Cardiac septum (tissue), 1 donor: ENCODE measurements at places on chromosomes 11 and 22.

GRCh38 chr11:74278721-74279161 is 32.7 kb downstream of the P4HA3 start:
- no peak for DNase-seq

DNA sequence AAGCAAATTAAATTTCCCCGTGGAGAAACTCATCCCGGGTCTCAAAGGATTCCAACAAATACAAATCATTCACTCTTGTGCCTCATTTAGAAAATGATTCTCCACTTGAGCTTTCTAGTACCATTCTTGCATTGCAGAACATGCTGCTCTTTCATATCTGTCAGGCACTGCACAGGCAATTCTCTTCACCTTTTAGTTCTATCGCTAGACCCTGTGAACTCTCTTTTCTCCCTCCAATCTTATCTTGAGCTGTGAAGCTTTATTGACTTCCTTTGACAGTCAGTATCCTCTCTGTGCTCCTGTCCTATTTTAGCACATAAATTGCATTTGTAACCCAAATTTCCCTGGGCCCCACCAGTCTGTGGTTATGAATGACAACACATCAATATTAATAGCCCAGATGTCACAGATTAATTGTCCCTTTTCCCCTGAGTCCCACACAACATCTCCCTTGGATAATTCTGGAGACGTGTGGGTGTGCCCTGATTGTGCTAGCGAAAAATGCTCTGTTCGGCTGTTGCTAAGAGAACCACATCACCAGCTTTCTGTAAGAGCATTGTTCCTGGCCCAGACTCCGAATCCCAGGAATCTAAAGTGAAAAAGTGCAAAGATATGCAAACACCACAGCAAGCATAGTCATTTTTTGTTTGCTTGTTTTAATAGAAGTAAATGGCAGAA is 22.4 kb upstream of the SC5D start:
- no peak for DNase-seq

DNA sequence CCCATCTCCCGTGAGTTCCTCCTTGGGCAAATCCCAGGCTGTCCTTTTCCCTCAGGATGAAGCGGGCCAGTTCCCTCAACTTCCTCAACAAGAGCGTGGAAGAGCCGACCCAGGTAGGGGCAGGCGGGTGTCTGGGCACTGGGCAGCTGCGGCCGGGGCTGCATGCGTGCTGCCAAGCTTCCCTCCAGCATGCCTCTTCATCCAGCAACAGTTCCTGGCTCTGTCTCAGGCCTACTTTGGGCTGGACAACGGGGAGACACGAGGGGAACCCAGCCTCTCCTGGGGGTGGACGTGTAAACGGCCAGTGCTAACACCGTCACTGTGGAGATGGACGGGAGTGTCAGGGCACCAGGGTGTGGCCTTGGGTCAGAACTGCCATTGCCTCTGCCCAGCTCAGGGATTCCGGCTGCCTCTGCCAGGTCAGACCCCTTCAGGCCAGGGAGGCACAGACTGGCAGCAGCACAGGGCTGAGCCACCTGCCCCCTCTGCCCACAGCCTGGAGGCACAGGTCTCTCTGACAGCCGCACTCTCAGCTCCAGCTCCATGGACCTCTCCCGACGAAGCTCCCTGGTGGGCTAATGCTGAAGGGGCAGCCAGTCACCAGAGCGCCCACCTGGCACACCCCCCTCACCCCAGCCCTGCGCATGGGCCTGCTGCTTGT is 1.9 kb upstream of the RAB1B start:
- no peak for DNase-seq

DNA sequence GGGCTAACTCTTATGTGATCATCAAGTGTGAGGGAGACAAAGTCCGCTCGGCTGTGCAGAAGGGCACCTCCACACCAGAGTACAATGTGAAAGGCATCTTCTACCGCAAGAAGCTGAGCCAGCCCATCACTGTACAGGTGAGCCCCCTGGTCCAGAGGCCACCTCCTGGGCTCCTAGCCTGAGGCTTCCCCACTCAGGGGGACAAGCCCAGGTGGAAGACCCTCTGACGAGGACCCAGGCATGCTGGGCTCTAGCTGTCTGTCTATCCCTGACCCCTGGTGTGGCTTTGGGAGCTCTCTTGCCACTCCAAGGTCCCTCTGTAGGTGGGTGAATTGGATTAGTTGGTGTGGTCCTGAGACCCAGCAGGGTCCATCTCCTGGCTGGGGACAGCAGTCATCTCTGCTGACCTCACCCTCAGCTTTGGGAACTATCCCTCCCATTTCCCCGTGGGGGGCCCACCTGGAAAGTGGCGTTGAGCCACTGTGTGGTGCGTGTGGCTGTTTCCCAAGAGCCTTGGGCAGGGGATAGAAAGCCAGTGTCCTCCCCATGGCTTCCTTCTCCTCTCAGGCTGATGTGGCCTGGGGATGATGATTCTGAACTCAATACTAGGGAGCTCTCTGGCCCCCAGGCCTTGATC is 5.4 kb upstream of the MYO7A start:
- DNase-seq, result no peak
